ENCODE measurements at places on chromosomes 12 and 14.

DNA sequence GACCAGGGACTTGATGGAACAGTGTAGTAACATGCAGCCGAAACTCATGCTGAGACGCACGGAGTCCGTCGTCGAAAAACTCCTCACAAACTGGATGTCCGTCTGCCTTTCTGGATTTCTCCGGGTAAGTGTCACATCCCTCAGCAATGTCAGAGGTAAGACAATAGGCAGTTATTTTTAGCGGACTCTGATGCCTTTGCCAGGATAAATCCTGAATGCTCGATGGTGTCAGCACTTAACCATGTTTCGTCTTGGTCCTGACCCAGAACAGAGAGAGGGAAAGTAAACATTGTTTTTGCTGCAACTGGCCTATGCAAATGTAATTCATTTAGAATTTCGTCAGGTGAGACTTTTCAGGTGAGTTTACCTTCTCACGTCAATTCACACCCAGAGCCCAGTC, 112.3 kb downstream of the PLXNC1 start:
- no peak for DNase-seq

DNA sequence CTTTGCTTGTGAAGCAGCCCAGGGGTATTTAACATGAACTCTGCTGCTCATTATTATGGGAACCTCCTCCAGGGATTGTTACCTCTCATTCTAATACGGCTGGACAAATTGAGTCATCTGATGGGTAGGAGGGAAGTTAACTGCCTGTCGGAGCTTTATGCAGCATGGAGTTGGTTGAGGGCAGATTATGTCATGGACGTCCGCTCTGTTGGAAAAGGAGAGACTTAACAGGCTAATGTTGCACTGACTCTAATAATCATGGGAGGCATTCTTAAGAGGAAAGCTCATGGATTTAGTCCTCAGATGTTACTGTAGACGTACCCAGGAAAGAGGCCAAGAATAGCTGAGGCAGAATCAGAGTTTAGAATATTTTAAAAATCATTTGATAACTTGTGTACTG, 9.9 kb downstream of the POP5 start:
- no peak for DNase-seq

DNA sequence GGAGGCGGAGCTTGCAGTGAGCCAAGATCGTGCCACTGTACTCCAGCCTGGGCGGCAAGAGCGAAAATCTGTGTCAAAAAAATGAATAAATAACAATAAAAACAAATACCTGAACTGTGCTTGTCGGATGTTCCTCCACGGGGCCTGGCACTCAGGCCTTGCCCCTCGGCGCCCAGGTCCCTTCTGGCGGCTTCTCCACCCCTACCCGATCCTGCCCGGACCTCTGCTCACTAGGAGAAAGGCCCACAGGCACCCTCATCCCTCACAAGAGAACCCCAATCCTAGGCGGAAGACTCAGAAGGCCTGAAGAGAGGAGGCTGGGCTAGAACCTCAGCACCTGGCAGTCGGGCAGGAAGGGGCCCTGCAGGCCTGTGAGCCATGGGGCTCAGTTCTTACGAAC, 21.0 kb upstream of the BTBD6 start:
- DNase-seq = no peak

GRCh38 chr12:109730306-109731145, 16.9 kb downstream of the FAM222A start:
- DNase-seq = no peak

GRCh38 chr12:34294671-34295365, 272.5 kb downstream of the ALG10 start:
- no peak for DNase-seq

GRCh38 chr12:82691513-82691912, 4.8 kb downstream of the TMTC2 start:
- DNase-seq = no peak

DNA sequence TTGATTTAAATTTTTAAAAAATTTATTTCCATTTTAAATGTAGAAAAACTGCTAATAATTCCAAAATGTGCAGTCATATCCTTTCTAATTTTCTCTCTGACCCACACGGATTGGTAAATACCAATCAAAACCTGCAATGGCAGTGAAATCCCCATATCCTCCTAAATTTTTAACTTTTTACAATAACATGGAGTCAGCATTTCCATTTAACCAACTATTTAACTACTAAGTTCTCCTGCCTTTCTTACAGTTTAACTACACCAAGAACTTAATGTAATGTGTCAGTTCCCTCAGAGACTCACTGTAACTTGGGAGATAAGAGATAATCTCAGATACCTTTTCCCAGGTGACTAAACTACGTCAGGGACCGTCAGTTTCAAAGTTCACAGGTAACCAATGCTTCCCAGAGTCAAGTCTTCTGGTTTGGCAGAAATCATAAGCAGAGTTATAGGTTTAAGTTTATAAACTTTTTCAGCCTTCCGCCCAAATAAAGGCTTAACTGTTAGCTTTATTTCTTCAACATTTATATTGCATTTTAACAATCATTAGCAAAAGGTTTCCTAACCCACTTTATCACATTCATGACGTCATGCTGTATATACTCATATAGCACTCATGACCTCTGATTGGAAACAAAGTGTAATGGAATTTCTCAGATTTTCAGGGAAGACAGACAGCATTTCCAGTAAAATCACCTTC, 7.6 kb downstream of the KRAS start:
- DNase-seq = peak; percentile 49

GRCh38 chr14:73503648-73504047, 12.9 kb downstream of the RIOX1 start:
- DNase-seq = peak; percentile 68

DNA sequence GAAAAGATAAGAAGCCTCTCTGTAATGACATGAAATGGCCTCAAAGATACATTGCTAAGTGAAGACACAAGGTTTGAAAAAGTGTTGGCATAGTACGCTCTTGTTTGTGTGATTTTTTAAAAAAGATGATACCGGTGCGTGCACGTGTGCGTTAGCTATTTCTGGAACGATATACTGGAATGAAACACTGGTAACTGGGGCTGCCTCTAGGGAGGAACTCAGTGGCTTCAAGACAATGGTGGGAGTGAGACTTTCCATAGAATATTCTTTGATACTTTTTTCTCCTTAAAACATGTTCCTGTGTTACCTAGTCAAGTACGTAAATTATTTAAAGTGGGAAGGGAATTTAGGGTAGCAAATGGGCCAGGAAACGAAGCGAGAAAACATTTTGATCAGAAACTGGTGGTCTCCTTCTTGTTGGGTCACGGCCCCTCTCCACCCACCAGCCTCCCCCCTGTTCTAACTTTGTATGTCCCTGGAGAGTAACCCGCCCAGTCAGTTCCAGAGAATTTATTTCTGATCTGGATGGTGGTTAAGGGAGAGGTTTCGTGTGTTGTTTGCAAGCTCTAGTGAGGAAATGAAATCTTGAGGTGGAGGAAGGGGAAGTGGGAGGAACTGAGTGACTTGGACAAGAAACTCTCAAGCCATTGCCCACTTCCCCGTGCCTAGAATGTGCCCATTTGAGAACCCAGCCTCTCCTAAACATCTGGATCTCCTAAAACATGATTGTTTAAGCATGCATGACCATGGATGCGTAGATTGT, 6.6 kb downstream of the FGF6 start:
- DNase-seq = no peak

DNA sequence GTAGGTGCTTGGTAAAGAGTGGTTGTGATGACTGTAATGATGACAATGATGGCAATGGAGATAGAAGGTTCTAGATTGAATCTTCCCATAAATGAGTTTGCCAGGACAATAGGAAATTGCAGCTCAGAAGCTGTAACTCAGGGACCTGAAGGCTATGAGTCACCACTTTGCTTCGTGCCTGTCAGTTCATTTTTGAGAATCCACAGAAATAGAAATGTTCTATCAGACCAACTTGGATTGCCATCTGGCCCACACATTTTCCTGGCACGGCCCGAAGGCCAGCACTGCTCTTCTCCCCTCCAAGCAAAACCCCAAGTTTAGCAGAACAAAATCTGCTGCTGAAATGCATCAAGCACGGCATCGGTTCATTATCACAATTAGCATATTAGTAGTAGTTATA, 1127.0 kb downstream of the BCL11B start:
- peak; percentile 80 for DNase-seq

DNA sequence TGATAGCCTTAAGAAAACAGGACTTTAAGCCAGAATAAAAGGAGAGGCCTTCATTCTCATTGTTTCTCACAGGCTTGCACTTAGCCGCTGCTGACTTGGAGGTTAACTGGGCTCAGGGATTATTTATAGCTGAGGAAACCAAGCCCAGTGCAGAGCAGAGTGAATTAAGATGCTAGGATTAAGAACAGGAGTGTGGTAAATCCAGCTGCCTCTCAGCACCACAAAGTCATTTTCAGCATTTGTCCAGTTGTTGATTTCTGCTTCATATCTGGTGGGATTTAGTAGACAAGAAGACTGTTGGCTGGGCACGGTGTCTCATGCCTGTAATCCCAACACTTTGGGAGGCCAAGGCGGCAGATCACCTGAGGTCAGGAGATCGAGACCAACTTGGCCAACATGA, 14.3 kb upstream of the KRT73 start:
- DNase-seq = no peak

DNA sequence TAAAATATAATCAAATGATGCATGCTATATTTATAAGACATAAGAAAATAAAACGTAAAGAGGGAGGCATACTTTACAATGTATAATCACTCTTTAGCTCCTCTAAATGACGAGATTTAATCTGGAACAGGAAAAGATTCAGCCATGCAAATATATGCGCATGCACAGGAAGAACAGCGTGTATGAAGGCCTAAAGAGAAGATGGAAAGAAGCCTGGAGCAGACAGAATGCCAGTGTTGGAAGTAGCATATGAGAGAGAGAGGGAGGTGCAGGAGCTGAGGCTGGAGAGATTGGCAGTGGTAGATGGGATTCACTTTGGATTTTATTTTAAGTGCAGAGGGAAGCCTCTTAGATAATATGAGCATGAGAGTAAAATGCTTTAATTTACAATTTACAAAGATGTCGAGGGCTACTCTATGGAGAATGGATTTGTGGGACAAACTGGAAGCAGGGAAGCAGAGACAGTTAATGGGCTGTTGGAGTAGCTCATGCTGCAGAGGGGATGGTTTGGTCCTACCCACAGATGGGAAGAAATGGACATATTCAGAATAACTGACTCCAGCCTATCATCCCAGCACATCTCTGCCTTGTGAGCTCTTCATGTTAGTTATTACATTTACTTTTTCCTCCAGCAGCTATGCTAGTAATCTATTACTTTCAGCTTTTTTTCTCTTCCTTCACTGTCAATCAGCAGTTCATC, 411.1 kb downstream of the TMTC2 start:
- no peak for DNase-seq

- peak; percentile 77 for DNase-seq
These were observed at the start of gene CLSTN3 for GRCh38 chr12:7129872-7130691. Gene CLSTN3, plus strand, starts transcription at chr12:7130371. Its CDS starts 278 bp downstream, at chr12:7130649.

- DNase-seq = peak; percentile 25
These were observed 2.6 kb downstream of the BMP4 start for GRCh38 chr14:53953828-53954550.

DNA sequence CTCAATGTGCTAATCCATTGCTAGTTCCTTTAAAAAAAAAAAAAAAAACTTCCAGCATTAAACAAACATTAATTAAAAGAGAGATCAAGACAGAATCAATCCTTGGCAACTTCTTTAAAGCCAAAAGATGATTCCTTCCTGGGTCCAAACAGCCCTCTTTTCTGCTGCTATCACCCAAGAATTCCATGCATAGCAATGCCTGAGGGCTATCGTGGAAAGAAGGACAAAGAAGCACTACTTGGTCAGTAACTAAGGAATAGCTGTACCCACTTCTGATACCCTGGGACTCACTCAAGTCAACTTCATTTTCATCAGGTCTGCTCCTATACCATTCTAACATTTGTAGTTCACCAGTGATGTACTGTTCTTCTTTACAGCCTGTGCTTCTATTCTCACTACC, 51.8 kb downstream of the SLC38A2 start:
- no peak for DNase-seq

- peak; percentile 61 for DNase-seq
These were observed 36.0 kb upstream of the GARIN6 start for GRCh38 chr12:99611599-99611998.

GRCh38 chr14:63777024-63777423, 49.2 kb upstream of the SGPP1 start:
- peak; percentile 68 for DNase-seq

DNA sequence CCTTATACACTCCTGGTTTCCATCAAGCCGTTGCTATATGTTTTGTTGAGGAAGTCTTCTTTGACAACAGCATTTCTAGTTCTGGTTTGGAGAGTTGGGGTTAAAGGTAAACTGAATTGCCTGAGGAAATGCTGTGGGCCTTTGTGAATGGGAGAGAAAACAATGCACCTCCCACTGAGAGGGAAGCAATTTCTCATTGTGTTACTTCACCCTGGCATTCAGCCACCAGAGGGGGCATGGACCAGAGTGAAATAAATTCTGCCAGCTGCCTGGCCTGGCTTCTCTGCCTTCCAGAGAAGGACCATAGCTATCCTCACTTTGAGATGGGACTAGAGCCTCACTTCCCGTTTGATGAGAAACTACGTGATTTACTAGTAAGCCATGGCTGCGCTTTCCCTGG, 475.3 kb downstream of the EGLN3 start:
- peak; percentile 30 for DNase-seq

GRCh38 chr14:100622224-100622623, 35.0 kb upstream of the BEGAIN start:
- no peak for DNase-seq

GRCh38 chr12:95944108-95944704, 1.1 kb downstream of the AMDHD1 start:
- no peak for DNase-seq

DNA sequence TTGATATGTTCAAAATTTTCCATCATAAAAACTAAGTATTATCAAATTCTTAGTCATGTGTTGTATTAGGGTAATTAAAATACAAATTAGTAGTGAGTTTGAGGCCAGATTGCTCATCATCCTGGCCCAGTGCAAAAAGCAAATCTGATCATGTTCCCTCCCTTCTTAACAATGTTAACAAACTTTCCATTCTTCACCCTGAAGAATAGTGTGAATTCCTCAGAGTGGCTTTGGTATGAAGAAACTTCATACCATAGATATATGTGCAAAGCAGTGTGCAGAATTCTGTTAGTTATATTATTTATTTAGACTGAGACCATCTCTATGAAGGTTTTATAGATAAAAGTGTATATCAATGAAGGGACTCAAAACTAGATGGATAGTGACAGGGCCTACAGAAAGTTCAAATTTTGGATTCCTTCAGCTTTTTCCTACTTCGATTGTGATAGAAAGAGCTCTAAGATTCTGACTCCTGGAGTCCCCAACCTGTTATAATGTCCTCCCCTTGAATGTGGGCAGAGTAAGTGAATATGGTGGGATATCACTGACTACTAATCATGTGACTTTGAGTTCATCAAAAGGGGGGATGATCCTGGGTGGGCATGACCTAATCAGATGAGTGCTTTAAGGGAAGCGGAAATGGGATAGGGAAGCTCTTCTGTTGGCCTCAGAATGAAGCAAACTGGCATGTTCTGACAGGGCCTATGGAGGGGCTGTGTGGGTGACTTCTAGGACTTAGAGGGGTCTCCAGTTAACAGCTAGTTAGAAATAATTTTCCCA, 271.4 kb downstream of the BTG1 start:
- DNase-seq = peak; percentile 21

- no peak for DNase-seq
These were observed 615 bp upstream of the ASB8 start for GRCh38 chr12:48157889-48158370.

- peak; percentile 26 for DNase-seq
These were observed 27.4 kb downstream of the CRACR2A start for GRCh38 chr12:3725388-3726115.

GRCh38 chr12:105704787-105705186, 374.3 kb downstream of the C12orf75 start:
- DNase-seq = no peak

Data from fibroblast of skin of right biceps (primary cell).